ENCODE measurements at places on chromosomes 4 and X. TPM values are rescaled to one million over a fixed set of nuclear protein-coding genes. Genes with fewer than 3 reads are reported as not detected.
A peak's percentile ranks its signal among the peaks of the same experiment; 100 is the strongest.

DNA sequence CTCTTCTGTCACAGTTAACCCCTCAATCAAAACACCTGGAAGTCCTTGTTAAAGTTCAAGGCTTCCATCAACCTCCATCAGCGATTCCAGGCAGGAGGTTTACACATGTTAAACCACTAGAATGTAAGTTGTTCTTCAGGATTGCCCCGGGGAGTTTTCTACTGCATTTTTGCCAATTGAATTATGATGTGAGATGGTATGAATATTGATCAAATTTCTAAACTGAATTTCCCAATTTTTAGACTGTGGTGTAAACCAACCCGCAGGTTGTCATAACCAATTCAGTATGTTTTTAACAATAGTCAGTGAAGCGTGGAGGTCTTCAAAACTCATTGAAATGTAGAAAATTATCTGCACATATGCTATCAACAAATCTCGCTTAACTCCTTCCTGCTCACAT lies 21.2 kb upstream of the TENM3 start:
- no peaks in the 10 kb centered on the region for H3K36me3 ChIP-seq
- H3K4me1 ChIP-seq: no peaks in the 10 kb centered on the region
- DNase-seq: no peak
- H3K27me3 ChIP-seq: no peaks in the 10 kb centered on the region

- no peaks in the 10 kb centered on the region for H3K4me1 ChIP-seq
- H3K36me3 ChIP-seq: no peaks in the 10 kb centered on the region
- DNase-seq: no peak
- H3K27me3 ChIP-seq: no peaks in the 10 kb centered on the region
Observed at GRCh38 chrX:28135378-28136047, 154.3 kb upstream of the DCAF8L1 start.

- H3K4me3 ChIP-seq: no peak overlapping the region
- H3K4me1 ChIP-seq: no peaks in the 10 kb centered on the region
- H3K27ac ChIP-seq: no peak overlapping the region
- H3K36me3 ChIP-seq: no peaks in the 10 kb centered on the region
- peaks cover 7% of the 10 kb centered on the region for H3K27me3 ChIP-seq
Observed at GRCh38 chr4:42144028-42144427, 8.4 kb downstream of the BEND4 start.

- H3K4me3 ChIP-seq: no peak overlapping the region
- no peak overlapping the region for H3K27ac ChIP-seq
Observed at GRCh38 chr4:100895556-100896197, 377.9 kb upstream of the EMCN start.

DNA sequence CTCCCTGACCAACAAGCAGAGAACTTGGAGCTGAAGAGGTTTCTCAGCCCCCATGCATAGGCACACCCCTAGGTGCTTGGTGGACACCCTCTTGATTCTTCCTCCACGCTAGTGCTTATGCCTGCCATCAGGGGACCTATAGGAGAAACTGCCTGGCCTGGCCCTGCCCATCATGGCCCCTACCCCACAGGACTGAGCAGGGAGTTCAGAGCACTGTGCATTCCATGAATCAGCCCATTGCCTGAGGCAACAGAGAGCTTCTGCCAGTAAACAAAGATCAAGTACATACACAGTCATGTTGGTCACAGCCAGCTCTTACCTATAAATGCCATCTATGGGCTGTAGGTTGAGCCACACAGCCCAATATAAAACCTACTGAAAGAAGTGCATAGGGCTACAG lies 99.1 kb upstream of the EDNRA start:
- no peak for DNase-seq
- no peaks in the 10 kb centered on the region for H3K27me3 ChIP-seq
- H3K36me3 ChIP-seq: no peaks in the 10 kb centered on the region
- H3K4me3 ChIP-seq: no peak overlapping the region

DNA sequence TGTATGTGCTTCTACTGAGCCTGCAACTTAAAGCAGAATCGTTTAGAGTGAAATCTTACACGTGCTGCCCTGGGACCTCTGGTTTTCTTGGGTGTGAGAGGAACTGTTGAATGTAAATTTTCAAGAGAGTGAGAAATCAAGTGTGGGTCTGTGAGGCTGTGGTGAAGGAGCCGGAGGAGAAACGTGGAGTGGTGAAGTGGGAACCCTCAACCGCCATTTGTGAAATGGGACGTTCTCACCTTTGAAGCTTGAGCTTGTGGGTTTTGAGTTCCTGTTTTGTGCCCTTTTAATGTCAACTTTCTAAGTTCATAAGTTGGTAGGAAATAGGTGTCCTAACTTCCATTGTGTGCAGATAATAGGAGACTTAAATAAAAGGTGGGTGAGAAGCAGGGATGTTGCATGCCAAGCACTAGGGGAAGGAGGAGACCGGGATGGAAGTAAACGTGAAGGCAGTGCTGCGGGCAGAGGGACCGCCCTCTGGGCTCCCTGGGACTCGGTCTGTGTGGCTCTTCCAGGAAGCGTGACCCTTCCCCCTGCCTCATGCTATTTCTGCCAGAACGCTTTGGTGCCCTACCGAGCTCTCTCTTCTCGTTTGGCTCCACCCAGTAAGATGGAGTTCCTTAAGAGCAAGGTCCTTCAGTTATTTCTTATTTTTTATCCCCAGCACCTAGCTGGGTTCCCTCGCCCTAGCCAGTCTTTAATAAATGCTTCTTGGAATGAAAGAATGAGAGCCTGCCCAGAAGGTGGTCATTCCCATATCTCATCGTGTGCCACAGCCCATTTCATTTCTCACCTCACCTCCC lies 56.0 kb downstream of the TMEM131L start:
- H3K36me3 ChIP-seq: no peaks in the 10 kb centered on the region
- peak overlapping the region; percentile 53 for H3K27ac ChIP-seq
- no peak for DNase-seq
- H3K4me1 ChIP-seq: peaks cover 40% of the 10 kb centered on the region
- no peaks in the 10 kb centered on the region for H3K27me3 ChIP-seq

DNA sequence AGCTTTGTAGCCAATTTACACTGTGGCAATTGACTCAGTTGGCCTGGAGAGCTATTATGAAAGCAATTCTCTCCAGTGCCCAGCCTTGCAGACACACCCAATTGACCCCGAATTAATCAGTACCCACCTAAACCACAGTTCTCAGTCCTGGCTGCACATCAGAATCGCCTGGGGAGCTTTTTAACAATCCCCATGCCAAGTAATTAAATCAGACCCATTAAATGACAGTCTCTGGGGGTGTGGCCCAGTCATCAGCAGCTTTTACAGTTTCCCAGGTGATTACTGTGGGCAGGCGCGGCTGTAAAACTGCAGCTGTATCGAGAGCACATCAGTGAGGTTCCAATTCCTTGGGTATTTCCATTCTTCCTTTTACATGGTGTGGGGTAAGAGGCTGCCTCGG lies 460.9 kb upstream of the FAT1 start:
- no peaks in the 10 kb centered on the region for H3K36me3 ChIP-seq
- DNase-seq: no peak
- no peaks in the 10 kb centered on the region for H3K27me3 ChIP-seq

DNA sequence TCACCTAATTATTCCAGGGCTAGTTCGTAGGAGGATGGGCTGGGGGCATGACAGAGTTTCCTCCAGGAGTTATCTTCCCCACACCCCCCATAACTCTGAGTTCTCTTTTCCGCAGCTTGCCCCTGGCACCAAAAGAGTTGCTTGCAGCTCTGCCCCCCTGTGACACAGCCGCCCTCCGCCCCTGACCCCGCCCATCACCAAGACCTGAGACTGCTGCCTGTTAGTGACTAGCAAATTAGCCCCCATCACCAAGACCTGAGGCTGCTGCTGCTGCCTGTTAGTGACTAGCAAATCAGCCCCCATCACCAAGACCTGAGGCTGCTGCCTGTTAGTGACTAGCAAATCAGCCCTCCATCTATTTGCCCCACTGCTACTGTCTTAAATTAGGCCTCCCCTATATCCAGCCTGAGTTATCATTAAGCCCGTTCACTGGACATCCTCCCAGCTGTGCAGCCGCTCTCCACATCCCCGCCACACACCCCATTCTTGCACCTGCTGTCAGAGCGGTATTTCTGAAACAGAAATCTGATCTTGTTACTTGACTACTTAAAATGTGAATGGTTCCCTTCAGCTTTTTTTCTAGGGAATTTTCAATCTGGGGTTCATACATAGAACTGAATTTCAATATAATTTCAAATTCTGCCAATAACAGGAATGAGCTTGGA lies 1.5 kb upstream of the PAPSS1 start:
- no peaks in the 10 kb centered on the region for H3K27me3 ChIP-seq
- H3K4me1 ChIP-seq: peaks cover 19% of the 10 kb centered on the region
- peak overlapping the region; percentile 42 for H3K27ac ChIP-seq
- H3K4me3 ChIP-seq: peak overlapping the region; percentile 92
- H3K36me3 ChIP-seq: no peaks in the 10 kb centered on the region

- H3K27me3 ChIP-seq: no peaks in the 10 kb centered on the region
- peaks cover 9% of the 10 kb centered on the region for H3K4me1 ChIP-seq
- no peak overlapping the region for H3K4me3 ChIP-seq
- peak; percentile 33 for DNase-seq
- H3K36me3 ChIP-seq: no peaks in the 10 kb centered on the region
Observed at GRCh38 chr4:113823291-113823659, 61.7 kb upstream of the CAMK2D start.

DNA sequence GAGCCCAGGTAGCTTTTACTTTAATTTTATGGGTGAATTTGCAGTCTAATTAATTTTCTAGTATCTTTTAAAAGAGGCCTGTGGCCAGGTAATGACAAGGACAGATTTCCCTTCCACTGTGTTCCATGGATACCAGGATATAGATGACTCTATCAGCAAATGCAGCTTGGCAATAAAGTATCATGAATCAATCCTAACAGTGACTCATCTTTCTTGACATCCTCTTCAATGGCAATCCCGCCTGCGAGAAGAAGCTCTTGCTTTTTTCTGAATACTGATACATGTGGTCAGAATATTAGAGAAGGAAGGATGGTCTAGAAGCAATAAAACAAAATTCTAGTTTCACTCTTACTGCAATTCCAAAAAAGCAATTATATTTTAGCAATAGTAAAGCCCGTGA lies 267.8 kb downstream of the DTHD1 start:
- no peak for DNase-seq
- H3K4me1 ChIP-seq: no peaks in the 10 kb centered on the region
- H3K4me3 ChIP-seq: no peak overlapping the region
- no peaks in the 10 kb centered on the region for H3K36me3 ChIP-seq
- H3K27ac ChIP-seq: no peak overlapping the region
- H3K27me3 ChIP-seq: no peaks in the 10 kb centered on the region

DNA sequence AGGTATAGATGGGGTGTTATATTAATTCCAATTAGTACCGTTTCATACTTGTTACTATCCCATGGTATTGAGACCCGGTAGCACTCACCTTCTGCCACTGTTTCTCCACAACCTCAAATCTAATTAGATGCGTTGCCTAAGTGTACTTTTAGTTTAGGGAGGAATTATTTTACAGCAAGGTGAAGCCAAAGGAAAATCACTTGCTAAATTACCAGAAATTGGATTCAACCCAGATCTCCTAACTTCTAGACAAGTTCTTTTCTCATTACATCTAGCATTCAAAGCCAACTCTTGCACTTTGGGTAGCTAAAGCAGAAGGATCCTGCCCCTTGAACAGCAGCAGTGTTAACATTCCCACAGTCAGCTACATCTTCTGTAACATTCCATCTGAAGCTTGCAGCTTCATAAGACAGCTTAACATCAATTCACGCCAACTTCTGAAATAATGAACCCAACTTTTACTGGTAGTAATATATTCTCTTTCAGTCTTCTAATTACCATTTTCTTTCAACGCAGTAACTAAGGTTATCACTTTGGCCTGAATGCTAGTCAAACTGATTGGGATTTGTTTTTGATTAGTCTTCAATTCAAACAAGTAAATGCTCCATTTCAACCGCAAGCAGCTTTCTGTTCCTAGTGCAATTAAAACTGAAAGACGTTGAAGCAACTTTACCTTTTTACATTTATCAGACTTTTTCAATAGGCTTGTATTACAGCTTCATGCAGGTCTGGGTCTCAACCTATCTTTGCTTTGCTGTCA lies 934 bp upstream of the SEC31A start:
- H3K27ac ChIP-seq: peak overlapping the region; percentile 99
- H3K4me1 ChIP-seq: peaks cover 2% of the 10 kb centered on the region
- H3K4me3 ChIP-seq: peak overlapping the region; percentile 88
- peaks cover 17% of the 10 kb centered on the region for H3K36me3 ChIP-seq

AFM gene
- not detected for total RNA-seq

TAB3 gene
- 8.1 TPM for total RNA-seq
